ENCODE measurements at places on chromosomes 6 and 20.

DNA sequence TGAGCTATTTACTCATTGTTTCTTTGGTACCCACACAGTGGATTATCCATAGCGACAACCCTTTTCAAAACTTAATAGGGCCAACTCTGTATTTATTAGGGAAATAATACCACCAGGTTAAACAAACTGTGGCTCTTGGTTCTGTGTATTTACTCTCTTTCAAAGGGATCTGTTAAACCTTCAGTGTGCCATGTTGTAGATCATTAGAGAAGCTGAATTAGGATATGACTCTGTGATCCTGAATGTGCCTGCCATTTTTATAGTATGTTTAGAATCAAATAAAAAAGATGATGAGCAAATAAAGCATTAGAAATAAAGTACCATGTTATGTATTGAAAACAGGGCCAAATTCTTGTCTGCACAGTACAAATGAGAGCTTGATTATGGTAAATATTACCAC is 25.0 kb upstream of the SLC35D3 start:
- no peak for DNase-seq

DNA sequence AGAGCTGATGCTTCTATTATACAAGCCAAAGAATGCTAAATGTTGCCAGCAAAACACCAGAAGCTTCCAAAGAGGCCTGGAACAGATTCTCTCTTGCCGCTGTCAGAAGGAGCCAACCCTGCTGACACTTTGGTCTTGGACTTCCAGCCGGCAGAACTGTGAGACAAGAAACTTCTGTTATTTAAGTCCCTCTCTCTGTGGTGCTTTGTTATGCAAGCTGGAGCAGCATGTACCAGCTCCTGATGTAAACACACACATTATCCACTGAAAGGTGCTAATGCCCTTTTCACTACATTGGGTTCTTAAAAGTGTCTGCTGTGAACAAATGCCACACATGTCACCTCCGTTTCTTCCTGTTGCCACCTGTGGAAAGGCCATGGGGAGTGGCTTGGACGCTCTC is 25.9 kb upstream of the PRELID3B start:
- no peak for DNase-seq

GRCh38 chr20:401682-402495 is 6.2 kb upstream of the RBCK1 start:
- no peak for DNase-seq

GRCh38 chr6:34484899-34485298 is 19.0 kb downstream of the PACSIN1 start:
- DNase-seq: no peak

DNA sequence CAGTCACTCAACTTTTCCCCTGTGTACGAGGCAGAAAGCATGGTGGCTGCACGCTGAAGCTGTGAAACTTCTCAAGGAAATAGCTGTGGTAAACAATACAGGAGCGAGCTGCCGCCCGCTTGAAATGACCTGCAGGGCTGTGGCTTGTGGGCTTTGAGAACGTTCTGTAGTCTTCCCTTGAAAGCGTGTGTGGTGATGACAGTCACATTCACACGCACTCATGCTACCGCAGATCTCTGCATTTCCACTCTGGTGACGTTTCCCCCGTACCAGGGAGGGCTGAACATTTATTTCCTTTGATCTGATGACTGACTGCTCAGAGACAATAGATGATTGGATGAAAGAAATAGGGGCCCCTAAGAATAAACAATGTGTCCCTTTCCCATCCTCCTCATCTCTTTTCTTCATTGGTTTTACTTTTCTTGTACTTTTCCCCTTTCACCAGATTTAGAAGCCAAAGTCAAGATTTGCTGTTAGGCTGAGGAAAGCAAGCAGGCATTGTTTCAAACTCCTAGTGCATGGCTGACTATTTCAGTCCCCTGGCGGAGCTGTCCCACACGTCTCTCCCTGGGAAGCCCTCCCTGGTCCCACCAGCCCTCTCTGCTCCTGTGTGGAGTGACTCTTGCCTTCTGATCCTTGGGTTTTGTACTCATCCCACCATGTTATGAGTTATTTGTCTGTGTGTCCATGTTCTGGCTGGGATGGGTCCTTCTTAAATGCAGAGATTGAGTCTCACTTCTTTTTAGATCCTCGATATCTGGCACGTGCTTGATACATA is 3.9 kb downstream of the SYTL3 start:
- peak; percentile 61 for DNase-seq

GRCh38 chr6:71478834-71479541 is 190.4 kb downstream of the OGFRL1 start:
- DNase-seq: peak; percentile 45

DNA sequence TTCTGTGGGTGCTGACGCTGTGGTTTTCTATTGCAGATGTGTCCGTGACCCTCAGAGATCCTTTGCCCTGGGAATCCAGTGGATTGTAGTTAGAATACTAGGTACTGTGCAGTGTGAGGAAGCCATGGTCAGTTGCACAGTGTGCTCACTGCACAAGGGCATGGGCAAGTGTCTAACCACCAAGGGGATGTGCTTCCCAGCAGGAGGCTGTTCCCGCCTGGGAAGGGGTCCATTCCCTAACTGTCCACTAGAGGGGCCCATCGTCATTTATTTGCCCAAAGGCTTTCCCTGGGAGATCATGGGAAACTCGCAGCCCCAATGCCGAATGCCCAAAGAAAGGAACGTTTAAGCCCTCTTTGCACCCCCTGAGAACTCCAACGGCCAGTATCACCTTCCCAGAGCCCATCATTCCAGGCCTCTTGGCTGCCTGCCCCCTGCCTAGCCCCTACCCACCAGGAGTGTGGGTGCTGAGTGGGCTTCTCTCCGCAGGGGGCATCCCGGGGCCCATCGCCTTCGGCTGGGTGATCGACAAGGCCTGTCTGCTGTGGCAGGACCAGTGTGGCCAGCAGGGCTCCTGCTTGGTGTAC is 26.2 kb downstream of the SLCO4A1 start:
- peak; percentile 76 for DNase-seq

DNA sequence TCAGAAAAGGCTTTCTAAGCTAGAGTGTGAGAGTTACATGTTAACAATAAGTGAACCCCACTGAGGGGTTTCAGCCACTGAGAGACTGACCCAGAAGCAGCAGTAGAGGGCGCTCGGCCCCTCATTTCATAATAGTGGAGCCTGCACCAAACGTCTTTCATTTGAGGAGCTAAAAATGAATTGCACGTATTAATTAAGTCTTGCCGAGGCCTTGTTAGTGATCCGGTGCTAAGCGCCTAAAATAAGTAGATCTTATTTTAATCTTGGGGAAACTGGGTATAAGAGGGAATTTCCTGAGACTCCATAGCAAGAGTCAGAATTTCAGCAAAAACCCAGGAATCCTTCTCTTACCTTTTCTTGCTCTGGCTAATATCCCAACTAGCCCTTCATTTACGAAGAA is 209.7 kb downstream of the FARS2 start:
- DNase-seq: peak; percentile 84

GRCh38 chr20:46199198-46199597 is 81.1 kb downstream of the CD40 start:
- DNase-seq: peak; percentile 31

- DNase-seq: no peak
Observed at GRCh38 chr20:30910937-30911725, 346.3 kb upstream of the DEFB115 start.

DNA sequence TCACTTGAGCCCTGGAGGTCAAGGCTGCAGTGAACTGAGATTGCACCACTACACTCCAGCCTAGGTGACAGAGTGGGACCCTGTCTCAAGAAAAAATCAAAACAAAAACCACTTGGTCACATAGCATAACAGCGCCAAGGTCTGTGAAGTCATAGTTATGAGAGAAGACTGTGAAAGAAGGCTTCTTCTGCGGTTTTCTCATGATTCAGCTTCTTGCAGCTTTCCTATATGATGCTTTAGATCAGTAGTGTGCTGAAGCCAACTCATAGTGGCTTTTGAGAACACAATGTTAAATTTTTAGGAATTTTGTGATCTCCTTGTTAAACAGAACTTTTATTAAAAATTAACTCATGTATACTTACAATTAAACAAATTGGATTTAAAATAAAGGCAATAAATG is 136.2 kb upstream of the GLP1R start:
- DNase-seq: no peak

DNA sequence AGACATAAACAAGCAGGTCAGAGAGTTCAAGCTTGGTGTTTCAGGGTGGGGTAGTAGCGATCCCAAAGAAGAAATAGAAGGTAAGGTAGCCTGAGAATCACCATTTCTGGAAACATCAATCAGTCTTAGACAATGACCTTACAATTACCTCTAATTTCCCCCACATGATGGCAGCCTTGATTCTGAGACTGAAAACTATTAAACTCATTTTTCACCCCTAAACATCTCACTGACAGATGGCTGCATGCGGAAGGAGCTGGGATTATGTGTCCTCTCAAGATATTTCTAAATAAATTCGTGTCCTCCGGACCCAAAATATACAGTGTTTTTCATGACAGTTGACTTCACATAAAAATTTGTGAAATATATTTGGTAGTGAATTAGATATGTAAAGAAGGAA is 61.0 kb downstream of the KIF6 start:
- DNase-seq: no peak

GRCh38 chr20:17226410-17227218 is at the start of gene PCSK2:
Gene PCSK2, plus strand, starts transcription at chr20:17227040. Its CDS starts 266 bp downstream, at chr20:17227306.
- peak; percentile 93 for DNase-seq

DNA sequence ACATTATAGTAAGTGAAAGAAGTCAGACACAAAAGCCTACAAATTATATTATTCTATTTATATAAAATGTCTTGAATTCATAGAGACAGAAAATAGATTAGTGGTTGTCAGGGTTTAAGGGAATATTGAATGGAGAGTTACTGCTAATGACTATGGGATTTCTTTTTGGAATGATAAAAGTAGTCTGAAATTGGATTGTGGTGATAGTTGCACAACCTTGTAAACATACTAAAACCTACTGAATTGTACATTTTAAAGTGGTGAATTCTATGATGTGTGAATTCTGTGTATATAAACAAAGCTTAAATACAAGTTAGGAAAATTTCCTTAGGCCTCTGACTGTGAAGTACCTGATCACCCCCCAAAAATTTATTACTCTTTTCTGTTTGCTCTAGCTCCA is 343.1 kb downstream of the TFAP2B start:
- DNase-seq: no peak

- DNase-seq: peak; percentile 70
Observed at GRCh38 chr20:15654208-15654649, 919.0 kb downstream of the KIF16B start.

GRCh38 chr6:25547797-25548196 is 104.2 kb upstream of the SCGN start:
- no peak for DNase-seq

DNA sequence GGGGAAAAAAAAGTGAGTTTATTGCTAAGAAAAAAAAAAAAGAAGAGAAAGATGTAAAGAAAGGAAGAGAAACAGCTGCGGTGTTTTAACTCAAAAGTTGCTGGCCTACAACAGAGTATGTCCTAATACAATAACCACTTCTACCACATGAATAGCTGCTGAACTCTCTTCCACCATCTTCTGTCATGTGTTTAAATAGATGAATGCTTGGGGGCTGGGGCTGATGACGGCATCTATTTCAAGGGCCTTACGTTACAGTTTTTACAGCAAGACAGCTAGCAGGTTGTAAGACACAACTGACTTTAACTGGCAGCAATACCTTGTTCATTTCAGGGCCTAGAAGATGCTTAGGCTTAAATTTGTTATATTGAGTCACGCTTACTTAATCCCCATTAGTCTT is 50.4 kb downstream of the MAP3K7 start:
- DNase-seq: no peak

DNA sequence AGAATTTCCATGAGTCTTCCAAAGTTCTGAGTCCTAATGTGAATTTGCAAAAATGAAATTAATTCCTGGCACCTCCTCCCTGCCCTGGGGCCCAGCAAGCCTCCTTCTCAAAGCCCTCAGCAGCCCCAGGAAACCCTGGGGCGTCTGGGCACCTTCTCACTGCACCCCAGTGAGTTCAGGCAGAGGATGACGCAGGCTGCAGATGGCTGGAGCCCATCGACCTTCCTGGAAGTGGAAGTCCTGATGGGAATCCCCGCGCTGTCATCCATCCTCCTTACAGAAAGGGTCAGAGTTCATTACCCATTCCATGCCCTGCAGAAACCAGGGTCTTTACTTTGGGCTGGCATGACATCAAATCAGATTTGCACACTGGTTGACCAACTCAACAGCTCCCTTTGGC is 31.6 kb downstream of the DLL1 start:
- DNase-seq: no peak

- DNase-seq: no peak
Observed at GRCh38 chr6:167850782-167851181, 24.1 kb downstream of the AFDN start.

GRCh38 chr6:24899997-24900325 is 35.8 kb downstream of the RIPOR2 start:
- DNase-seq: no peak

DNA sequence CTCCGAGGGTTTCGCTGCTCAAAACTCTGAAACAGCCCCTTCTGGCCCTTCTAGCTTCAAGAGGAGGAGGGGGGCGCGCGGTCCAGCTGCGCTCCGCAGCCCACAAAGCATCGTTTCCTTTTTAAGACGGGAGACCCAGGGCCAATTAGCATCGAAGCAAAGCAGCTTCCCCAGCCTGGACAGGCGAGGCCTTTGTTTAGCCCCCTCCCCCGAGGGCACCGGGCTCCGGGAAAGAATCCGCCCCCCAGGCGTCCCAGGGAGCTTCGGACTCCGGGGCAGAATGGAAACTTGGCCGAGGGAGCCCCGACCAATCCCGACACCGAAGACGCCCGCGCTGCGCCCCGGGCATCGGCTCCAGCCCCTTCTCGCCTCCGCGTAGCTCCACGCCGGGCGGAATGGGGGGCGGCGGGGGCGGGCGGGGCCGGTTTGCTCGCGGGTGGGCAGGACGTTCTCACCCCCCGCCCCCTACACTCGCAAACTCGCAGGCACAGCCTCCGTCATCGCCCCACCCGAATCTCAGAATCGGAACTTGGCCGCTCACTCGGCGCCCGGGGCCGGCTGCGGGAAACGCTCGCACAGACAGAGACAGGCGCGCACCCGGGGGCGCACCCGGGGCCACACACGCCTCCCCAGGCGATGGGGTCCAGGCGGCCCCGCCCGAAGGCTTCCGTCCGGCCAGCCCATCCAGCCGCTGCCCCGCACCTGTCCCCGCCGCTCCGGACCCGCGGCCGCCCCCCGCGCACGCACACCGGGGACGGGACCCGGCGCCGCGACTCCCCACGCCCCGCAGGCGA is 628 bp downstream of the NKAIN4 start:
- DNase-seq: no peak

DNA sequence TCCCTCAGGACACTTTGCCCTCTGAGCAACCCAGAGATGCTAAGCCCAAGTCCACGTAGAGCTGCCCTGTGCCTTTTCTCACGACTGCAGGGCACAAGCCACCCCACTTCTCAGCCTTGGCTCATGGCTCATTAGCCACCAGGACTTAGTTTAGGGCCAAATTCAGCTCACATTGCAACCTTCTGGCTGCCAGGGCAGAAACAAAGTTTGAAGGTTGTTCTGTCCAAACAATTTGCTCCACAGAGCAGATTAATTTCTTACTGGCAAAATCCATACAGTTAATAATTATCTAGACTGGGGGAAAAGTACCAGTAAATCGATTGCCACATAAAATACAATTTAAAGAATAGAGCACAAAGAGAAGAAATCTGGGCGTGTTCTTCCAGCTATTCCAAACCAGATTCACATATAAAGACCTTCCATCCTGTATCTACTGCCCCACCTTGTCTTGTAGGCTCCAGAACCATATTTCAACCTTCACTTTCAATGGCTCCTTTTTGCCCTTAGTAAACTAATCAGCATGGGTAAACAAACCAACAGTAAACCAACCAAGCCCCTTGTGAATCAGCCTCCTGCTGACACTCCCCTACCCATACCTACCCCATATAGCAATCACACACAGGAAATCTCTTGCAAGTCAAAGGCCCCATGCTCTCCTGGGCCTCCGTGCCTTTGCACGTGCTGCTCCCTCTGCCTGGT is 101.9 kb downstream of the QRSL1 start:
- peak; percentile 58 for DNase-seq
